RPMI8226 (cell line): ENCODE measurements at places on chromosomes 5 and 9.

DNA sequence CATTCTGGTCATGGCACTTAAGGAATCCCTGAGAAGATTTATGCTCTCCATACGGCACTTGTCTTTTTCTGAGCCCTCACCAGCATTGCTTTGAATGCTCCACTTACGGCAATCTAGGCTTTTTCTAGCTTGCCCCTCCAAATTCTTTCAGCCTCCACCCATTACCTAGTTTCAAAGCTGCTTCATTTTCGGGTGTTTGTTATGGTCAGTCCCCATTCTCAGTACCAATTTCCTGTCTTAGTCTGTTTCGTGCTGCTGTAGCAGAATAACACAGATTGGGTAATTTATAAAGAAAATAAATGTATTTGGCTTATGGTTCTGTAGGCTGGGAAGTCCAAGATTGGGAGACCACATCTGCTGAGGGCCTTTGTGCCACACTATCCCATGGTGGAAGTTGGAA lies 42.0 kb downstream of the ARHGEF28 start:
- no peak for DNase-seq

- DNase-seq, result no peak
Observed at GRCh38 chr9:115757461-115757860, 396.1 kb upstream of the PAPPA start.

GRCh38 chr9:34318163-34318790 lies 10.8 kb downstream of the KIF24 start:
- no peak for DNase-seq

- no peak for DNase-seq
Observed at GRCh38 chr9:88528080-88528790, 6.7 kb upstream of the NXNL2 start.

DNA sequence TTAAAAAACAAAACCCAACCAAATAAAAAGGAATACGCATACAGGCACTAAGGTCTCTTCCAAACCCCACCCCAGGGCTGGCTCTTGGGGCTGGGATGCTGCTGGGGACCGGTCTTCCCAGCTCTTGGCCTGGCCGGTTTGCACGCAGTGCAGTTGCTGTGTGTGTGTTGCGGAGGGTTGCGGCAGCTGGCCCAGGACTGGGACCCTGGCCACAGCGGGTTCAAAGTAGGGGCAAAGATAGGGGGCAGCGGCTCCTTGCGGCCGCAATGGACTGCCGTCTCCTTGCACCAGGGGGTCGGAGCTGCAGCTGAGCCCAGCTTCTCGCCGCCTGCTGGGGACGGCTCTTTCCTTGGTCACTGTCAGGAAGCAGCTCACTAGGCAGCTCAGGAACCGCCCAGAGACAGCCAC lies 5.0 kb downstream of the DMRT3 start:
- DNase-seq, result no peak

- DNase-seq, result peak; percentile 12
Observed at GRCh38 chr5:112161392-112161748, 257.7 kb downstream of the EPB41L4A start.

GRCh38 chr5:144857454-144857853 lies 686.8 kb downstream of the KCTD16 start:
- DNase-seq, result no peak

- DNase-seq, result no peak
Observed at GRCh38 chr5:180618829-180619562, 27.7 kb upstream of the SCGB3A1 start.

DNA sequence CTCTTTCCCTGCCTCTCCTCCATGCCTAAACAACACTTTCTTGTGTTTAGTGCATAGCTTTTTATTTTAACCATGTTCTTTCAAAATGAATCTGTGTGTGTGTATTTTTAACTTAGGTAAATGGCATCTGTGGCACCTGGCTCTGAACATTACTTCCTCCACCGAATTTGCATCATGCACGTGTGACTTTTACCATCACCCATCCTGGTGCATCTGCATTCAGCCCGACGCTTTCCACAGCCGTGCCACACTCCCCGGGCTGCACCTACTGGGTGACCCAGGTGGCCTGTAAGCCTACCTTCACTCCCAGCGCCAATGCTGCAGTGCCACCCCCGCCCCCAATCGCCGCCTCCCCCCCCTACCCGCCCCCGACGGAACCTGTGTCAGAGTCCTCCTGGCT lies 12.7 kb upstream of the FCN1 start:
- peak; percentile 93 for DNase-seq

DNA sequence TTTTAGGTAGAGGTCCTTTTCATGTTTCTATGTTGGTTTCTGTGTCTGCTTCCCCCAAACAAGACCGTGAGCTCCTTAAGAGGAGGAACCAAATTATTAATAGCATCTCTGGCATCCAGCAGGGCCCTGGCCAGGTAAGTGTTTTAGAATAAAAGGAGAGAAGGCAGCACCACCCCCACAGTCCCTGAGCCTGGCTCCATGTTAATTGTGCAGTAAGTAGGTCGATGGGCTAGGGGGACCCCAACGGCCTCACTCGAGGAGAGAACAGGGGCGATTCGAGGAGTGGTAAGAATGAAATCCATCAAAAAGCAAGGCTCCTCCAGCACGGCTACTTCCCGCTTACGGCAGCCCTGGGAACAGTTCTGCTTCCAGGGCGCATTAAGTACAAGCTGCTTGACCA lies 67.0 kb downstream of the GABBR2 start:
- DNase-seq, result no peak

- no peak for DNase-seq
Observed at GRCh38 chr9:74331607-74332006, 165.5 kb upstream of the RORB start.

DNA sequence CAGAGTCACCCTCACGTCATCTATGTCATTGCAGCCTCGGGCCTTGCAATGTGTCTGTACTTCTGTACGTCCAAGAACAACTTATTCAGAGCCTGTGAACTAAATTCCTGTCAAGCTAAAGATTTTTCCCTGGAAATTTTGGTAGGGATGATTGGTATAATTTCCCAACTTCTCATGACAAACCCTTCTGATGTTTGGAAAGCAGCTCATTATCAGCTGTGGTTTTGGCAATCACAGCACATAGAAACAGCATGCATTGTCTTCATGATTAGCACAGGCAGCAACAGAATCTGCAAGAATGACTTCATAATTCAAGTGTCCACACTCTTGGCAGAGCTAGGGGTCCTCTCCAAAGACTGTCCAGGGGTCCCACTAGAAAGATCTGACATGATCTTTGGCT lies 49.5 kb downstream of the APBA1 start:
- no peak for DNase-seq

DNA sequence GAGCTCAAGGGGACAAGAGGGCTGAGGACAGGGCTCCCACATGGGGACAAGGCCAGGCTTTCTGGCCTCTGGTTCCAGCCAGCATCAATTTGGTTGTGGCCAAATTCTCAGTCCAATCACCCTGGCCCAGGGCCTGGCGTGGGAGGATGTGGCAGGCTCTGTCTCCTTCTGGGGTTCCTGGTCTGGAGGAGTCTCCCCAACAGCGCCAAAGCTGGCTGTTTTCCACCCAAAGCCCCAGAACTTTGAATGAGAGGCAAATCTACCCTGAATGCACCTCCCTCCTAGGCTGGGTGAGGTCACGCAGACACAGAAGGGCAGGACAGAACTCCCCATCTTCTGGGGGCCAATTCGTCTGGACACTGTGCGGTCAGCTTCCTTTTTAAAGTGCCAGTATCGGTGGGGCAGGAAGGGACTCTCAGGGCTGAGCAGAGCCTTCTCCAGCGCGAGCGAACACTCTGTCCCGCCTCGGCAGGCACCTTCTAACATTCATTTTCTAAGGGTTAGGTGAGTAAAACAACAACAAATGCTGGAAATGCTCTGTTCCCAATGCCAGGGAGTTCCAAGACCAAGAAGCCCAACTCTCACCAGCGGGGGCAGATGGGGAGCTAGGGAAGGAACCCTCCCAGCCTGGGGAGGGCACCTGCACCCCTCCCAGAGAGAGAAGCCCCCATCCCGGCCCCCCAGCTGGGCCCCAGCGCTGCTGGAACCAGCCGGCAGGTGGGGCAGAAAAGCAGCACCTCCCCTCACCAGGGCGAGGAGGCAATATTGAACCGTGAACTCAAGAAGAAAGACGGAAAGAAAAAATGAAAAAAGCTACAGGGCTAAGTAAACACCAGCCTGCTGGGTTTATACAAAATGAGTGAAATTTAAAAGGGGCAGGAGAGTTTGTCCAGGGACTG lies 3.7 kb upstream of the DPM2 start:
- DNase-seq, result no peak

- DNase-seq, result peak; percentile 28
Observed at GRCh38 chr9:110257097-110257841, 962 bp upstream of the TXN start.

GRCh38 chr5:17316970-17317459 lies 99.6 kb downstream of the BASP1 start:
- DNase-seq, result peak; percentile 40

DNA sequence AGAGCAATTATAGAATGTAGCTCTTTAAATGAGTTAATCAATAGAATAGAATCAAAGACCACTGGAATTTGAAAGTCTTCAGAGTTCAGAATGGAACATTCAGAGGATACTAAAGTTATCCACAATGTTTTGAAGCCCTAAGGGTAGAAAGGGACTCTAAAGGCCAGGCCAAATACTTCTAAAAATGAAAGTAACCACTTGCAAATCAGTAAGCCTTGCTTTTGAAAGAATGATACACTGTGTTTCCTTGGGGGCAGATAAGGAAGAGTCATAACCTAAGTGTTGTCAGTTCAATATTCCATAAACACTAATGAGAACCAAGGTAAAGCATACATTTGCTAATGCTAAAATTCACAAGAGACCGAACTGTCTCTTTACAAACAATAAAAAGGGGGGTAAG lies 813.5 kb downstream of the PTPRD start:
- no peak for DNase-seq

- DNase-seq, result no peak
Observed at GRCh38 chr5:140041492-140042392, 1.4 kb downstream of the NRG2 start.

DNA sequence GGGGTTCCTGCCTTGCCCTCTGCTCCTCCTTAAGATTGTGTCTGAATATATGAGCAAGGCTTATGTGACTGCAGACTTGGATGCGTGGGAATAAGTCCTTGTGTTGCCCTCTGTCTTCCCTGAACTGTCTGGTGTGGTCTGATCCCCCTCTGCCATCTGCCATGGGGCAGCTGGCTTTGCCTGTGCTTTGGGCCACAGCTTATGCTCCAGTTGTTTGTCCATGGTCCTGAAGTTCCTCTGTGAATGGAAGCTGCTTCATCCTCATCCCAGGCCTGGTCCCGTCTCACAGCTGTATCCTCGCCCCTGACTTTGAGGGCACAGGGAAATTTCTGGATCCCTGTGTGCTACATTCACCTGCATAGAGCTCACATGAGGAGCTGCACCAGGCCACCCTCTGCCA lies 14.7 kb downstream of the IL31RA start:
- DNase-seq, result no peak

- DNase-seq, result no peak
Observed at GRCh38 chr5:137352095-137352494, 147.0 kb downstream of the SPOCK1 start.

DNA sequence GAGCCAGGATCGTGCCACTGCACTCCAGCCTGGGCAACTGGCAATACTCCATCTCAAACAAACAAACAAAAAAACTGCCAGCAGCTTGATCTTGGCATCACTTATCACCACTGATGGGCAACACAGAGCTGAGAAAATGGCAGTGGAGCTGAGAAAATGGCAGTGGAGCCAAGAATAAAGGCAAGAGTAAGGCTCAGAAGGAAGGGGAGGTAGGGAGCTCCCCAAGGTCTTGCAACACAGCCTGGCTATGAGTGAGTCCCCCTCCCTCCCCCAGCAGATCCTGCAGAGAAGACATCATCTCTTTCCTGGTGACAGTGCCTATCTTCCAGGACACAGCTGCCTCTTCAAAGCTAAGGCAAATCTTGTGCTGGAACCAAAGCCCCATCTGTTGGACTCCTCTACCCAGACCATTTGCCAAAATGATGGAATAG lies 70.3 kb downstream of the UGCG start:
- DNase-seq, result no peak

DNA sequence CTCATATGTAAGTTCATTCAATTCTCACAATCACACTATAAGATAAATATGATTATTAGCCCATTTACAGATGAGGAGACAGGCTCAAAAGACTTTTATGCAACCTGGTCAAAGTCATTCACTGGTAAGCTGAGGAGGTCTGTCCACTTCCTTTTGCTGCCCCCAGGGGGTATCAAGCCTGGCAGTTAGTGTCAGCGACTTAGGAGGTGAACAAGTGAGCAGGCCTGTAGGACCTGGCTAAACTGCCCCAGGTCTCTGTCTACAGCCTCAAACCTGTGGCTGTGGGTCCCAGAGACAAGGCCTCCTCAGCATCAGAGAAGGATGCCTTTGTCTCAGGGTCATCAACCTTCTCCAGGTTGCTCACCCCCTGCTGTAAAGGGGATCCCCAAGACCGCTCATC lies 10.4 kb downstream of the TGFBI start:
- no peak for DNase-seq

- no peak for DNase-seq
Observed at GRCh38 chr5:50929174-50929573, 262.7 kb downstream of the PARP8 start.

GRCh38 chr9:129822898-129823541 lies 916 bp downstream of the TOR1A start:
- DNase-seq, result no peak

- DNase-seq, result no peak
Observed at GRCh38 chr5:154248691-154249090, 58.2 kb downstream of the GALNT10 start.

DNA sequence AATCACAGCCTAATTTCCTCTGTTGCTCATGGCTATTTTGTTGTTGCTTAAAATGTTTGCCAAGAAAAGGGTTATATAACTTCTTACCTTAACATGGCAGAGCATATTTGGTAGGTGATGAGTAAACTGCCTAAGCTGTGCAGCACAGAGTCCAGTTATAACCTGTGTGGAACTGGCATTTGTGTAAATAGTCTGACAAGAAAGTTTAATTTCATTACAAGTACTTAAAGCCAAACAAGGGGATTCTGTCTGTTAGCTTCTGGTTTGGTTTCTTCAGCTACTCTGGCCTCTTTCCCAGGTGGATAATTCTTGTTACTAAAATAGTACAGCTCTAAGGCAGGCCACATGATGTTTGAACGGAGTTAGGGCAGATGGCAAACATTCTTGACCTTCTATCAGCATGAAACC lies 72.2 kb downstream of the PTCD2 start:
- no peak for DNase-seq

- DNase-seq, result no peak
Observed at GRCh38 chr5:119280380-119280779, 75.4 kb upstream of the TNFAIP8 start.

- no peak for DNase-seq
Observed at GRCh38 chr9:108014353-108014752, 524.8 kb upstream of the KLF4 start.

DNA sequence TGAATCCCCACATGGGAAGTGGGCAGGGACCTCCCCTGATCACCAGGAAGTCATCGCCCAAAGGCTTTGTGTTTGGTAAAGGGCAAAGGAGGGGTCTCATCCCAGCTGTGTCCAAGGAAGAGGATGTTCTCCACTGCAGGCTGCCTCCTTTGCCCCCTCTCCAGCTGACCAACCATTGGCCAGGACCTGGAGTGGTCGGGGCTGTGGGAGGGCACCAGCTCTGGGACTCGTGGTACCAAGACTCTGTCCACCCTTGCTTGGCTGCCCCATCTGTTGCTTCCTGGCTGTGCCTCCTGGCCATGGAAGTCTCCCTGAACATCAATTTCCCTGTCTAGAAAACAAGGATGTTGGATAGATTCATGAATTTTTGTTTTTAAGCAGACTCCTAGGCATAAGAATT lies 34.1 kb downstream of the COL15A1 start:
- no peak for DNase-seq
